HCEC 1CT (cell line): ENCODE measurements at places on chromosomes 6 and 20.

- no peak for DNase-seq
Measured at GRCh38 chr20:44070139-44070900, 116.7 kb downstream of the JPH2 start.

- DNase-seq: no peak
Measured at GRCh38 chr6:47579040-47579439, 101.5 kb downstream of the CD2AP start.

DNA sequence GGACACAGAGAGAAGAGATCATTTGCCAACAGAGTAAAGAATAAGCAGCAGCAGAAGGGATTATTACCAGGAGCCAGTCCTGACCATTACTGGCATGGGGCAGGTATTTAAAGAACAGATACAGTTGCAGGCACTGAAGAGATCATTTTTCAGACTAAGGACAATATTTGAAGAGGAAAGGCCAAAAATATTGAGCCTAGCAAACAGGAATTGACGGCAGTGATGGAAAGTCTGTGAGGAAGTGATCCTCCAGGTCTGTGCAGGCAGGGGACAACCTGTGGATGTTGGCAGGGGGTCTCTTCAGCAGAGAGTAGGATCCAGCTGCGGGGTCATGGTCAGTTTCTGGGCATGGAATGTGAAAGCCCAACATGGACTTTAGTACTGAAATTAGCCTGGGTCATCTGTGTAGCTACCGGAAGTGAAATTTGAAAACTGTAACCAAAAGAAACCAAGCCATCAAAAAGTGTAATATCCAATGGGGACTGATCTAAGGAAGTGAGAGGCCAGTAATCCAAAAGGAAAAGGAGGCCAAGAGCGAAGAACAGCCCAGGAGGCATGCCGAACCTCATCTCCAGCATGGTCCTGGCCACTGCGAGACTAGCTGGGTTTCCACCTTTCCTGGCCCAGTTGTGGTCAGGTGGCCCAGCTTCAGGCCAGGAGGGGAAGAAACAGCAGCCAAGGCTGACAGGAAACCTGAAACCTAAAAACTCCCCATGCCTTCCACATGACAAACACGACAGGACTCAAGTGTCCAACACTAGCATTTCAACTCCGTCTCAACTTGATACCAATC lies 115.1 kb upstream of the TNFAIP3 start:
- DNase-seq: no peak

DNA sequence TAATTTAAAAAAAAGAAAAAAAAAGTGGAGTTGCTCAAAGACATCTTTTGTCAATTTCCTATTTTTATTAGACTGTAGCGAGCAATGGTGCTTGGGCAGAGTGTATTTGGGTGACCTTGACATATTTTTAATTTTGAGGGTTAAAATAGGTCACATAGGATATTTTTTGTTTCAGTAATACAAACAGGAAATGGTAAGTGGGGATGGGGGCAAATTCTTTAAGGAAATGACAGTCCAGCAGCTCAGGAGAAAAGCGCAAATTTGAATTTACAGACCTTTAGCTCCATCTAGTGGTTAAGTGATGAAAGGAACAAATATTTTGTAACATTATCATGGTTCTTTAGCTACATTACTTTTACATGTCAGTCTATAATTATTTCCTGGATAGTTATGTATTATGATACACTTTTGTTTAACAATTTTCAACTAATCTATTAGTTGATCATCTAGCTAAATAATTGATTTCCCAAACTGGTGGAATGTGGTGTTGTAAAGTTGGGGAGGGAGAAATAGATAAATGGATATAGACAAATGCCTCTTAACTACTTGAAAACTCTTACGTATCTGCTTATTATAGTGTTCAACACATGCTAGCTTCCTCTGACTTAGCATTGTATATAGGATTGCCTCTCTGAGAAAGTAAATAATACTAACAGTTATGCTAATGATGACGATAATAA lies 10.0 kb downstream of the CITED2 start:
- DNase-seq: peak; percentile 53

- no peak for DNase-seq
Measured at GRCh38 chr20:32018269-32019155, 8.3 kb downstream of the CCM2L start.

DNA sequence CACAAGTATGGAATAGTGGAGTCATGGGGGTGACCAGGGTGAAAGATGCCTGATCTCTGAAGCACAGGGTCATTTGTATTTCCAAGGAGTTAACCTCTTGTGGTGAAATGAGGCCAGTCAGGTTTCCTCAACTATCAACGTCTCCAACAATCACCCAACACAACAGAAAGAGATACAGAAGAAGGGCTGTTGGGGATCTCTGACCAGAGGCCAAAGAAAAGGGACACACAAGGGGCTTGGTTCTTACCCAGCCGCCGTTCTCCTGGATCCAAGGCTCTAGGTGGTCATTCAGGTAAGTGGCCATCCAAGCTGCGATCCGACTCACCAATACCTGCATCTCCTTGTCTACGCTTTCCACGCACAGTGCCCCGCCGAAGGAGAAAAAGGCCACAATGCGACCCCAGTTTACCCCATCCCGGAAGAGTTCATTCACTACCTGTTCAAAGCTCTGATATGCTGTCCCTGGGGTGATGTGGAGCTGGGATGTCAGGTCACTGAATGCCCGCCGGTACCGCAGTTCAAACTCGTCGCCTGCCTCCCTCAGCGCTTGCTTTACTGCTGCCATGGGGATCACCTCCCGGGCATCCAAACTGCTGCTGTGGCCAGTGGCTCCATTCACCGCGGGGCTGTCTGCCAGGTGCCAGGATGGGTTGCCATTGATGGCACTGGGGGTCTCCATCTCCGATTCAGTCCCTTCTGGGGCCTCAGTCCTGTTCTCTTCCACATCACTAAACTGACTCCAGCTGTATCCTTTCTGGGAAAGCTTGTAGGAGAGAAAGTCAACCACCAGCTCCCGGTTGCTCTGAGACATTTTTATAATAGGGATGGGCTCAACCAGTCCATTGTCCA lies 1.0 kb downstream of the BCL2L1 start:
- no peak for DNase-seq

GRCh38 chr6:18241208-18242038 lies 22.9 kb downstream of the DEK start:
- DNase-seq: peak; percentile 38
